ENCODE measurements at places on chromosomes 16 and 17. TPM values are rescaled to one million over a fixed set of nuclear protein-coding genes. Genes with fewer than 3 reads are reported as not detected.

DNA sequence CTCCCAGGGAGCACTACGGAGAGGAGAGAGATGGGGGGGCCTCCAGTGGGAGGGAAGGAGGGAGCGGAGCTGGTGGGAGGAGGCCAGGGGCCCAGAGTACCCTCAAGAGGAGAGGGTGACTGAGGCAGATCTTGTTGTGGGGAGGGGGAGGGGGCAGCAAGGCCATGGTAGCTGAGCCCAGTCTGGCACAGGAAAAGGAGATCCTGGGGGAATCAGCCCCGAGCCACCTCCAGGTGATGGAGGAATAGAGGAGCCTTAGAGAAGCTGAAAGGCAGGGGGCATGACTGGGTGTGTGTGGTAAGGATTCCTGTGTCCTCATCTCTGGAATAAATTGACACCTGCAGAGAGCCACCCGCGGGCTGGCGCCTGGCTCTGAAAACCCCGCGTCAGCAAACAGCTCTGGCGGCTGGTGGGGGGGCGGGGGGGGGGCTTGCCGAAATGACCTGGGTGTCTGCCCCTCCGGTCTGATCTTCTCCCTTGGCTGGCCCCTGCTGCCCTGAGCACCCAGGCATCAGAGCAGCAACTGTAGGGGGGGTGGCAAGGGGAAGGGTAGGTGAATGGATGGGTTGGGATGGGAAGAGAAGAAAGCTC lies 1.3 kb upstream of the NLGN2 start:
- no peak for DNase-seq

GRCh38 chr16:17467923-17468540 lies 2.7 kb downstream of the XYLT1 start:
- DNase-seq: no peak

Gene KRTAP3-1
- total RNA-seq: not detected

DNA sequence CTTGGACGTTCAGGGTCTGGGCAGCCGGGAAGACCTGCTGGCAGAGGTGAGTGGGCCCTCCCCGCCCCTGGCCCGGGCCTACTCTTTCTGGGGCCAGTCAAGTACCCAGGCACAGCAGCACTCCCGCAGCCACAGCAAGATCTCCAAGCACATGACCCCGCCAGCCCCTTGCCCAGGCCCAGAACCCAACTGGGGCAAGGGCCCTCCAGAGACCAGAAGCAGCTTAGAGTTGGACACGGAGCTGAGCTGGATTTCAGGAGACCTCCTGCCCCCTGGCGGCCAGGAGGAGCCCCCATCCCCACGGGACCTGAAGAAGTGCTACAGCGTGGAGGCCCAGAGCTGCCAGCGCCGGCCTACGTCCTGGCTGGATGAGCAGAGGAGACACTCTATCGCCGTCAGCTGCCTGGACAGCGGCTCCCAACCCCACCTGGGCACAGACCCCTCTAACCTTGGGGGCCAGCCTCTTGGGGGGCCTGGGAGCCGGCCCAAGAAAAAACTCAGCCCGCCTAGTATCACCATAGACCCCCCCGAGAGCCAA lies 8.6 kb upstream of the ABCC3 start:
- no peak for DNase-seq

Gene RAMP2
- total RNA-seq: 90.6 TPM

DNA sequence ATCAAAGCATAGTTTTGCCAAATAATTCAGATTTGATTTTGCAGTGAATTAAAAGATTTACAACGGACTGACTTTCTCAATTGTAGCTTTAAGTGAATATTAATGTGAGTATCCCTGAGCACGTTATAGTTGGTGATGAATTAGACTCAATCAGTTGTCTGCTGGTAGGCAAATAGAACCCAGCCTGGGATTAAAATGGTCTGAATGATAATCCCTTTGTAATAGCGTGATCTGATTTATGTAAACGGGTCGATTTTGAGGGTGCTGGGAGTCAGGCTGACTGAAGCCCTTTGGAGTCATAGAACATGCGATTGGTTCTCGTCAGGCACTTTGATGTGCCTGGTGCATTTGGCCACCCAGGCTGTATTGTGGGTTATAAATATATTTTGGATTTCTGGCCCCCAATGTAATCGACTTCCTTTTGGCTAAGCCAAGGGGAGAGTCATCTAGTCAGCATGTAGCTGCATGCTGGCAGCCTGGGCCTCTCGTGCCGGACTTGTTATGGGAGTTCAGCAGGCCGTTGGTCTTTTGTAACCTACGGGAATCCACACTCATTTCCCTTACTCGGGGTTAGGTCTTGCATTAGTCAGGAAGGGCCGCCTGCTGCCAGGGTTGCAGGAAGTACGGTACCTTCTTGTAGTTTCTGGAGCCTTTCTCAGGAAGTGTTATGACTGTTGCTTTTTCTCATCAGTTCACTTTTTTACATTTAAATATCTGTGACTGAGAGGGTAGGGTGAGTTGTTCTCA lies 5.4 kb downstream of the PGS1 start:
- peak; percentile 56 for DNase-seq

Gene TOX3
- not detected for total RNA-seq

Gene IST1
- total RNA-seq: 230 TPM

- no peak for DNase-seq
Observed at GRCh38 chr17:50905460-50905803, 39.3 kb upstream of the TOB1 start.

DNA sequence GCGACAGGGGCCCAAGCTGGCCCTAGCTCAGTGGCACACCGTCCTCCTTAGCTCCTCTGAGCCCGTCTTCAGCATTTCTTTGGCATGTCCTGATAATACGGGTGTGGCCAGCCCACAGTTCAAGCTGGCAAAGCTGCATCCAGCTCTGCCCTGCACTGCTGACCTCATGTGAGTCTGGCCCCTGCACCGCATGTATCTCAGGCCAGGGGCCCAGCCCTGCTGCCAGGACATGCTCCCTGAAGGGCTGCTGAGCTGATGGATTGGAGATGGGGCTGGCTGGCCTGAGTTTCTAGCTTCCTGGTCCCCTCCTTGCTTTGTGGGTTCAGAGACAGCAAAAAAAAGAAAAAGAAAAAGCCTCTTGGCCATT lies 2.4 kb downstream of the DOC2B start:
- DNase-seq: no peak

GRCh38 chr16:76614269-76614668 lies 337.1 kb downstream of the CNTNAP4 start:
- DNase-seq: no peak

GRCh38 chr16:89142474-89143195 lies 28.9 kb upstream of the CDH15 start:
- no peak for DNase-seq

DNA sequence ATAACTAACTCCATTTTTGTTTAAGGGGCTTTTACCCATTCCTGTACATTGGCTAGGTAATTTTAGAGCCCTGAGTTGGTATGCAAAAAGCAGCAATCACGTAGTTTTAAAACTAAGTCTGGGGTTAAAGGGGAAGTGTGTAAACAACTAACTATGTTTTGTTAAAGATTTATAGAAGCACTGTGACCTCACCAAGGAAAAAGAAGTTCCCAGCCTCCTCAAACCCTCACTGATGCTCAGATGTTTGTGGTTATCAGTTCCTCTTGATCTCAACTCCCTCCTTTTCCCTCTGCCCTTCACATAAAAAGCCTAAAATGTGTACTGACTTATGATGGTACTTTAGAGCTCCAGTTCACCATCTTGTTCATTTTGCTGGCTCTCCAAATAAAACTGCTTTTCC lies 119.9 kb upstream of the IRX6 start:
- no peak for DNase-seq

GRCh38 chr17:61040666-61041065 lies 359.0 kb upstream of the TBX2 start:
- DNase-seq: no peak

DNA sequence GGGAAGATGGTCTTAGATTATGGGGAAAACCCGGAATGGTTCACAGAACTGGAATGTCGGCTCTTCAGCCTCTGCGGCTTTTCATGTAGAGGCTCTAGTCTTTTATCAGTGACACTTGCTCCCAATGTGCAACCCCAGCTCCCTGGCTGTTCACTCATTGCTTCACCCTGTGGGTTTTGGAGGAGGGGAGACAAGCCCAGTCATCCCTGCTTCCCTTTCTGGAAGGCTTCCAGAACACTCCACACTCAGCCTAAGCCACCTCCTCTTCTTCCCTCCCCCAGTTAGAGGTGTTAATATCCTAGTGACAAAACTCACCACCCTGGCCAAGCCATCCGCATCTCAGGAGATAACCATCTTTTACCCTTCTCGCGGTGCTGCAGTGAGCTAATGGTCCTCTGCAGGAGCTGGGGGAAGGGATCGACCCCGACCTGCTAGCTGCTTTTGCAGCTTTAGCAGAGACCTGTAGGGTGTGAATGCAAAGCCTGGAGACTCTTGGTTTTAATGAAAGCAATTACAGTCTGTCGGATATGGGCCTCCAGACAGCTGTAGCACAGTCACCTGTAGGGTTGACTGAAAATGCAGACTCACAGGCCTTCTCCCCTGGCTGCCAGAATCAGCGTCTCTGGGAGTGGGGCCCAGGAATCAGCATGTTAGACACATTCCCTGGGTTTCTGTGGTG lies 24.3 kb upstream of the LASP1NB start:
- no peak for DNase-seq

DNA sequence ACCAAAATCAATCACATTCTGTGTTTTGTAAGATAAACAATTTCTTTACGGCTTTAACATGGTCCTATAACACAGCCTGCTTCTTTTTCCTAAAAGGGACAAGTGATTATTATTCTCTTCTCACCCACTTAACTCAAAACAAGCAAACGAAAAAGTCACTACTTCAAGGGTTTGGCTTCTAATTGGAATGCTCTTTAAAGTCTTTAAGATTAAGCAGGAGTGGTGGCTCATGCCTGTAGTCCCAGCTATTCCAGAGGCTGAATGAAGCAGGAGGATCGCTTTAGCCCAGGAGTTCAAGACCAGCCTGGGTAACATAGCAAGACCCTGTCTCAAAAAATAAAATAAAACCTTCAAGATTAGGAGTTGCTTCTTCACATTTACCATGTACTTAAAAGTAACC lies 66.6 kb upstream of the CNEP1R1 start:
- DNase-seq: no peak

- no peak for DNase-seq
Observed at GRCh38 chr16:4762205-4762604, 4.8 kb downstream of the ZNF500 start.

- DNase-seq: no peak
Observed at GRCh38 chr16:79500286-79500685, 100.3 kb downstream of the MAF start.

Gene GPS2
- 49.6 TPM for total RNA-seq

GRCh38 chr16:1277617-1278282 lies 21.9 kb downstream of the TPSD1 start:
- DNase-seq: no peak

Gene CLUH
- total RNA-seq: 76.3 TPM

Gene ODAD4
- total RNA-seq: 0.19 TPM

Gene TSNAXIP1
- 0.60 TPM for total RNA-seq

GRCh38 chr16:11852092-11852809 lies 909 bp upstream of the RSL1D1 start:
- no peak for DNase-seq

DNA sequence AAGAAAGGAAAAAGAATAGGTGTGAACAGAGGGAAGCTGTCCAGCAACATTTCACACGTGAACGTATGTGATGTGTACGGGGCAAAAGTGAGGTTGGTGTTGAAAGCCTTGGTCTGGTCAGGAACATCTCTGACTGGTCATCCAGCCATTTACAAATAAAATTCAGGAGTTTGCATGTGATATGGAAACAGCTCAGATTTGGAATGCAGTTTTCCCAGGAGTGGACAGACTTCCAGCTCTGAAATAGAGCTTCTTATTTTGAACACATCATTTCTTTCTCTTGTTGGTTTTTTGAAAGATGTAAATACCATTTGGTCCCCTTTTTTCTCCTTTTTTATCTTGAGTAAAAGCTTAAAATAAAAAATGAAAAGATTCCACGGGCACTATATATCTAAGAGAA lies 566.2 kb upstream of the ZFHX3 start:
- no peak for DNase-seq

DNA sequence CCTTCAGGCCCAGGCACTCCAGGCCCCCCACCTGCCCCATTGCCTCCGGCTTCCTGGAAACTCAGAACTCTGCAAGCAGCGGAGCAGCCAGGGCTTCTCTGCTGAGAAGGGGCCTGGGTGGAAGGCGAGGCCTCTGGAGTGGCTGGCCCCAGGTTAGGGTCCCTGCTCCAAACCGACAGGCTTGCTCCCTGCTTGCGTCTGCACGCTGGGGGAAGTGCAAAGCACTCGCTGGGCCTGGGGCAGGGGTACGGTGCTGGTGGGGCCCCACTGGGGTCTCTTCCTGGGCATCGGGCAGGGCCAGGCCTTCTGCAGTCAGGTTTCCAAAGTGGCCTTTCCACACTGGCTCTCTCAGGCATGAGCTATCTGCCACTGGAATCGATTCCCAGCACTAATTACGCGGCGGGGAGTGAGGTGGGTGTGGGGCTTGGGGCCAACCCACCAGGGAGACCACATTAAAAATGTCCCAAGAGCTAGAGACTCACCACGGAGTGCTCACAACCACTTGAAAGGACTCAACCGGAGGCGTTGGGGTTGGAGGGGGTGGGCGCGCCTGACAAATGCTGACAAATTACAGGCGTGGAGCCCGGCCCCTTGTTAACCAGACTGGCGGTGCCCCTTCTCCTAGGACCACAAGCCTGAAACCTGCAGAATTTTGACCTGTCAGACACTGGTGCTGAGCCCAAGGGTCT lies 17.9 kb downstream of the FAM83G start:
- no peak for DNase-seq

- no peak for DNase-seq
Observed at GRCh38 chr17:82791532-82791931, 39.7 kb downstream of the TBCD start.

- no peak for DNase-seq
Observed at GRCh38 chr16:84421081-84421937, 53.0 kb downstream of the ATP2C2 start.

Gene DCAKD
- 26.4 TPM for total RNA-seq

DNA sequence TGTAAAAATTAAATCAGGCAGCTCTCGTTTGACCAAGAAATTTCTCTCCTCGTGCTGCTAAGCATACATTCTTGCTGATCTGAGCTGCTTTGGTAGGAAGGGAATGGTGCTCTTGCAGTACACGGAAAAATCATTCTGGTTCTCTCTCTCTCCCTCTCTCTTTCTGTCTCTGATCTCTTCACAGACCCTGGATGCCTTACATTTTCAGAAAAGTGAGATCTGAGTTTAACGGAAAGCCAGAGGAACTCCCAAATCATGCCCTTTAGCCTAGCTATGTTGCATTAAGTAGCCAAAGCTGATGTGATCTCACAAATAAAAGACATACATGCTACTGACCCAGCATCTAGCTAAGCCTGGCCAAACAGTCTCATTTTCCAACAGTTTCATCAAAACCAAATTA lies 4.0 kb downstream of the CA10 start:
- DNase-seq: no peak

GRCh38 chr16:19127674-19128131 lies 13.9 kb downstream of the ITPRIPL2 start:
- no peak for DNase-seq

GRCh38 chr16:54510685-54511221 lies 224.2 kb upstream of the IRX3 start:
- DNase-seq: no peak

DNA sequence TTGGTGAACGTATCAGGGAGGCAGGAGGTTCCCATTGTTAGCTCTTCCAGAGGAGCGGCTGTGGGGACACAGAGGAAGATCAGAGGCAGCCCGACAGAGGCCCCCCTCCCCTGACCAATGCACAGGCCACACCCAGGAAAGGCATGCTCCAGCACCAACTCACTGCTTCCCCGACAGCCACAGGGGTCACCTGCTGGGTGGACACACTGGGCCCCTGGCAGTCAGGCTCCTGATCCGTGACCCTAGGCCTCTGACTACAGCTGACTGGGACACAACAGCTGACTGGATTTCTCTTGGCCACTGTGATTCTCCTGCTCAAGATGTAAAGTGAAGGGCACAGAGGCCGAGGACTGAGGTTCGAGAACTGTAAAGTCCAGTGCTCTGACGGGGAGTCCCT lies 63.5 kb downstream of the IL21R start:
- DNase-seq: no peak

GRCh38 chr16:87802670-87803069 lies 36.9 kb upstream of the KLHDC4 start:
- DNase-seq: no peak
